ENCODE measurements at places on chromosomes 11 and 22.

DNA sequence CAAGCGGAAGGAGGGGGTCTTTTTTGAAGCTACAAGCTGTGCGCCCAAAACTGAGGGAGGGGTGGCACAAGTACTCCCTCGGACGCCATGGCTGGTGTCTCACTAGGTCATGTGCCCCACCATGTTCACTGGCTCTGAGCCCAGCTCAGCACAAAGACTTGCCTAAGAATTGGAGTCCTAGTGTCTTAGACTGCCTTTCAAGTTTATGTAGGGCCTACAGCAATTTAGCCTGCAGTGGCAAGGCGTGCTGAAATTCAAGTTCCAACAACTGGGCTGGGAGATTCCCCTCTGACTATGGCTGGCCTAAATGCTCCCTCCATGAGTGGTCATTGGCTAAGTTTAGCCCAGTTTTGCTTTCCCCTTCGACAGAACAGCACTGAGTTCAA lies 27.3 kb downstream of the FCHSD2 start:
- DNase-seq, result no peak

- no peak for DNase-seq
Measured at GRCh38 chr11:62514151-62514550, 32.5 kb downstream of the AHNAK start.

GRCh38 chr11:88329563-88330250 lies 7.8 kb downstream of the CTSC start:
- DNase-seq, result no peak

- no peak for DNase-seq
Measured at GRCh38 chr11:128304666-128305485, 282.5 kb downstream of the ETS1 start.

DNA sequence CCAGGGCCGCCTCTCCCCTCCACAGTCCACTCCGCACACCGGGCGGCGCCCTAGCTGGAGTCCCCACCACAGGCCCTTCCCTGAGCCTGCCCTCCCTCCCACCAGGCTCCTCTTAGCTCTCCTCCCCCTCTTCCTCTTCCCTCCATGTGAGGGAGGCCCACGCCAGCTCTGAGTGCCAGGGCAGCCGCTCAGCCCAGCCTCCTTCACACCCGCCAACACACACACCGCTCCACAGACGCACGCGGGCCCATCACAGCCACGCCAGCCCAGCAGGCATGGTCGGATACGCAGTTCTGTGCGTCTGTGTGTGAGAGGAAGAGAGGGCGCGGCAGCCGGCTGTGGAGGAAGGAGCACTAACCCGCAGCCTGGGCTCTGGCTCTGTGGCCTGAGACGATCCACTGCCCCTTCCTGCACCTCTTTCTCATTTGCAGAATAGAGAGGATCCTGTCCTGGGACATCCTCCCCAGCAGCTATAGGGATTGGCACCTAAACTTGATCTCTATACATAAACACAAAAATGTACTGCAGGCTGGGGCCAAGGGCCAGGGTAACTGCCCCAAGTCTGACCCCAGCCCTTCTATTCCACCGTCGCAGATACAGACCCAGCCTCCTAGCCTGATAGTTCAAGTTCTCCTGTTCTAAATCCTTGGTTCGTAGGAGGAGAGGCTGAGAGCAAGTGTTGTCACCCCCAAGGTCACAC lies 3.5 kb downstream of the CHRM4 start:
- no peak for DNase-seq
